ENCODE measurements at places on chromosomes 13 and 19.

- DNase-seq = peak; percentile 53
Measured at GRCh38 chr19:34145741-34146202, 26.5 kb upstream of the LSM14A start.

- DNase-seq = no peak
Measured at GRCh38 chr19:7645163-7645562, 8.3 kb downstream of the STXBP2 start.

DNA sequence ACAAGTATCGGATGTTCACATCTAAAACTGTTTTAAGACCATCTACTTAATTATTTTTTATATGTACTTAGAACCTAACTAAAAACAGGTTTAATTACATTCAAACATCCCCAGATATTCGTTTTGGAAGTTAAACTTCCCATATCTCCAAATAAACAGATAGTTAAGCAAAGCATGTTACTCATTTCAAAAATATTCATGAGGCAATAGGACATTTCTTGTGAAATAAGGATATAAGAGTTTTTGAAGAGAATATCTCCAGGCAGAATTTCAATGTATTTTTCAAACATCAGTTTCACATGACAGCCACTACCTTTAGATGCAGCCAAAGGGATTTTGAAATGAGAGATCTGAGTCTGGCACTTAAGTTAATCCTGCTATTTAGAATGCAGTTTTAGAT is 697.5 kb downstream of the SLITRK1 start:
- DNase-seq = no peak

GRCh38 chr13:40992678-40993518 is 26.2 kb downstream of the ELF1 start:
- no peak for DNase-seq

DNA sequence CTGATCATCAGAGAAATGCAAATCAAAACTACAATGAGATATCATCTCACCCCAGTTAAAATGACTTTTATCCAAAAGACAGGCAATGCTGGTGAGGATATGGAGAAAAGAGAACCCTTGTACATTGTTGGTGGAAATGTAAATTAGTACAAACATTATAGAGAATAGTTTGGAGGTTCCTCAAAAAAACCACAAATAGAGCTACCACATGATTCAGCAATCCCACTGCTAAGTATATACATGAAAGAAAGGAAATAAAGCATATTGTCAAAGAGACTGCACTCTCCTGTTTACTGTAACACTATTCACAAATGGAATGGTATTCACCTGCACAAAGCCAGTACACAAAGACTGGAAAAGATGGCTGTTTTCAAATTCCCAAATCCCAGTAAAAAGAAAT is 1233.7 kb downstream of the PCDH17 start:
- no peak for DNase-seq

GRCh38 chr13:99425485-99426341 is 75.6 kb upstream of the TM9SF2 start:
- no peak for DNase-seq

DNA sequence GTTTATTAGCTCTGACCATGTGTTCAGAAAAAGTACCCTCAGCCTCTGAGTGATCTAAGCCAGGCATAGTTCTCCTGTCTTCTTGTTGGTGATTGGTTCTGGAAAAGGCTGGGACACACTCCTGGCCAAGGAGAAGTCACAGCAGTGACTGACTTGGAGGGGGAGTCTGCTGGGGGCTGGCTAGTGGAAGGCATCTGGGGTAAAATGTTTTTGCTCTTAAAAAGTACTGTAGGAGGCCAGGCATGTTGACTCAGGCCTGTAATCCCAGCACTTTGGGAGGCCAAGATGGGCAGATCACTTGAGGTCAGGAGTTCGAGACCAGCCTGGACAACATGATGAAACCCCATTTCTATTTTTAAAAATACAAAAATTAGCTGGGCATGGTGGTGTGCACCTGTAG is 21.7 kb downstream of the FAM187B start:
- DNase-seq = no peak

DNA sequence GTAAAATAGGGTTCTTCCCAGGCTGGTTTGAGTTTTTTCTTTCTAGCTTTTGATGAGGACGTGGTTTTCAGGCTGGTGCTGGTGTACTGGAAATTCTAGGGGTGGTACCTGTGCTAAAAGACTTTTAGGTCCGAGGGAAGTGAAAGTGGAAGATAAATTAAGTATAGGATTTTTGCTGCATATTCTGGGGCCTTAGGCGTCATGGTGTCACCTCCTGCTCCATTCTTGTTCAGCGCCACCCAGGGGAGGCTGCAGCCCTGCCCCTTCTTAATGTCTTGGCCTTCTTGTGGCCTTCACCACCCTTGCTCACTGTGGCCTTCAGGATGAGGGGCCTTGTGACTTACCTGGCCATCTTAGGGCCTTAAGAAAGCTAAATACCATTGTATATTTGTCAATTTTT is 12.4 kb downstream of the ZNF552 start:
- no peak for DNase-seq

- DNase-seq = no peak
Measured at GRCh38 chr13:52892925-52893324, 44.5 kb upstream of the PCDH8 start.

DNA sequence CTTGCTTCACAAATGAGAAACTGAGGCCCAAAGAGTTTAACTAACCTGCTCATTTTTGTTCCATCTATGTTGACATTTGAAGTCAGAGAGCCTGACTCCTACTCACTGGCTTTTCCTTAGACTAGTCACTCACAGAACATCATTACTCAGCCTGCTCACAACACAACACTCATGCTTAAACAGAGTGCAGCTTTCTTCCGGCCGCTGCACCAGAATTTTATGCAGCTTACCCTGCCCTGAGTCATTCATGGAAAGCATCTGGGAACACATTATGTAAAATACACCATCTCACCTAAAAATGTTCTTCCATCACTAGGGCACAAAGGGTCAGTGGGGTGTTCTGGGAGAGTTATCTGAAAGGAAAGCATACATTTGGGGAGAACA is 303.4 kb downstream of the SPRY2 start:
- DNase-seq = peak; percentile 91

DNA sequence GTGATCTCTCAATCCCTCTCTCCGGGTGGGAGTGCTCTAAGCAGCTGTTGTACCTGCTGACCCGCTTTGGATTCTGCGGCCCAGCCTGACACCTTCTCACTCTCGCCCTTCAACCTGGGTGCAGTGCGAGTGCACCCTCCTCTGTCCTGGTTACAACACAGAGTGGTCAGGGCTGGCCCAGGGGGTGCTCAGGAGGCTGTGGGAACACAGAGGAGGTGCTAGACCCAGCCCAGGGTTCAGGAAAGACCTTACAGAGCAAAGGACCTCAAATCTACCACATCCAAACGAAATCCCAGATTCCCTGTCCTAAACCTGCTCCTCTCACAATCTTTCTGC is 23.7 kb downstream of the ZNF175 start:
- no peak for DNase-seq
